ENCODE measurements at places on chromosomes 1 and 21.

GRCh38 chr1:45974541-45975269, 157.7 kb downstream of the PIK3R3 start:
- no peak for DNase-seq

- no peak for DNase-seq
Measured at GRCh38 chr1:198276241-198276640, 119.4 kb downstream of the NEK7 start.

- DNase-seq, result no peak
Measured at GRCh38 chr1:39485046-39485803, 6.2 kb upstream of the BMP8A start.

DNA sequence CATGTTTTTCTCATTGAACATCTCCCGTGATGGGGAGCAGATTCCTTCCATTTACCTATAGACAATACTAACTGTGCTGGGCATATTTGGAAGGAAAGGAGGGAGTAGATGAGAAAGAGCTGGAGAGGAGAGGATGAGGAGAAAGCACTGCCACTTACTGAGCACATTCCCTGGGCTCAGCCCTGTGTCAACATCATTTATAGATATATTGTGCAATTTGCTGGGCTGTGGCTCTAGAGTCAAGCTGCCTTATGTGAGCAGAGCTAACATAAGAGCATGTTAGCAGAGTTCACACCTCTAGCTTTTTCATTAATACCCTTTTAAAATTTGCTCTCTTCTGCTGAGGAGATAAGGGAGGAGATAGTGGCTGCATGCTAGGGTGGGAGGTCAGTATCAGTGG, 22.3 kb upstream of the CD53 start:
- DNase-seq, result no peak

- DNase-seq, result no peak
Measured at GRCh38 chr1:241918879-241919278, 38.7 kb upstream of the BECN2 start.
